ENCODE measurements at places on chromosomes 12 and 14.

- DNase-seq: no peak
Measured at GRCh38 chr14:56660677-56661389, 81.2 kb downstream of the TMEM260 start.

GRCh38 chr14:24263848-24264247 lies 871 bp upstream of the TGM1 start:
- no peak for DNase-seq

GRCh38 chr12:89189448-89189847 lies 162.9 kb downstream of the DUSP6 start:
- DNase-seq: no peak

DNA sequence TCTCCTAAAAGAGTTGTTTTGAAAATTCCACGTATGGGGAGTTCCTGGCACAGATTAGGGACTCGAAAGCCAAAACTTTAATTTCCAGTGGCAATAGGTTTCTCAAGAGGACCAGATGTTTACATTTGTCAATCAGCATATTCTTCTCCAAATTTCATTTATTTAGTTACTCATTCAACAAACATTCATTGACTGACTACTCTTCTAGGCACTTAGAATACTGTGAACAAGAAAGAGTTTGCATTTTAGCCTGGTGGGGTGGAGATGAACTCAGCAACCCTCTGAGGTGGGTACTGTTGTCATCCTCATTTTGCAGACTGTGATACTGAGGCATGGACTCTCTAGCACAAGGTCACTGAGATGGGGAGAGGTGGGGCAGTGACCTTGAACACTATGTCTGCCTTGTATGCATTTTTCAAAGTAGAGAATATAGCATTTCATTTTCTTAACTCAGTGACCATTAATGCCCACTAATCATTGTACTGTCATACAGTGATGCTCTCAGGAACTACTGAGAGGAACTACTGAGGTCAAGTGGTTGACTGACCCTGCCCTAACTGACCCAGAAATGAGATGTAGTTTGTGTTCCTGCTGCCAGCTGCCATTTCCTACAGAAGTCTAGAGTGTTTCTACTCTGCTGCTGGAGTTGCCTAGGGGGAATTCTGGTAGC lies 2.2 kb downstream of the L3HYPDH start:
- peak; percentile 87 for DNase-seq

DNA sequence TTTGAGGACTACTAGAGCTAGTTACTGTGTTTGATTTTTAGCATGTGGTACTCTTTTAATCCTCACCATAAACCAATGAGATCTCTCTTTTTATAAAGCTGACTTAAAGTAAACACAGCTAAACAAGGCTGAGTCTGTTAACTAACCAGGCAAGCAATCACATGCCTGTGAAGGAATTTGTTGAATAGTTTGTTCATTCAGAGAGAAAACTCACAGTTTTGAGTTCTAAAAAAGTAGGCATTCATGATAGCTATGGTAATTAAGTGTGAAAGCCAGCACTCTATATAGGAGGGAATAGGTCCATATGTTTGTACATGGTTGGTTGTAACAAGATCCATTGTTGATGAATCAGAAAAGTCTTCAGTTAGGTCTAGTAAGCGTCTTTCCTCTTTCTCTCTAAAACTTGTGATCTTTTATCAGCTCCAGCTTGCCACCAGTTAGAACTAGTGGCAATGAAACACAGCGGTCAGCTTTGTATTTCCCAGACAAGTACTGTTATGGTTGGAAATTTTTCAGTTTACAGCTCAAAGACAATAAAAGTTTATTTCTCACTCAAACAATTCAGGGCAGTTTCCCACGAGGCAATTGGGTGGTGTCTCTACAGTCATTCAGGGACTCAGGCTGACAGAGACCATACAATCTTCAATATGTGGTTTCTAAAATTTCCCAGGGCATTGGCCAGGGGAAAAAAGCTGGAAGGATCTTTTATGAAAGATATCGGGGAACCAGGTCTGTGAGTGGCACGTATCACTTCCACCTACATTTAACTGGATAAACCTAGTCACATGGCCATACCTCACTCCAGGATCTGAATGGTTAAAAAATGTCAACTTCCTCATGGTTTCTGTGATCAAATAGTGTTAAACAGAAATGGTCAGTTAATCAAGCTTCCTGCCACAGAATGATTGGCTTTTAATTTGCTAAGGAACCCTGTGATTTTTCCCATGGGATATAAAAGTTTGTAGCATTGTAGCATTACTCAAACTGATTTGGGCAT lies 203.1 kb downstream of the KIF21A start:
- no peak for DNase-seq

DNA sequence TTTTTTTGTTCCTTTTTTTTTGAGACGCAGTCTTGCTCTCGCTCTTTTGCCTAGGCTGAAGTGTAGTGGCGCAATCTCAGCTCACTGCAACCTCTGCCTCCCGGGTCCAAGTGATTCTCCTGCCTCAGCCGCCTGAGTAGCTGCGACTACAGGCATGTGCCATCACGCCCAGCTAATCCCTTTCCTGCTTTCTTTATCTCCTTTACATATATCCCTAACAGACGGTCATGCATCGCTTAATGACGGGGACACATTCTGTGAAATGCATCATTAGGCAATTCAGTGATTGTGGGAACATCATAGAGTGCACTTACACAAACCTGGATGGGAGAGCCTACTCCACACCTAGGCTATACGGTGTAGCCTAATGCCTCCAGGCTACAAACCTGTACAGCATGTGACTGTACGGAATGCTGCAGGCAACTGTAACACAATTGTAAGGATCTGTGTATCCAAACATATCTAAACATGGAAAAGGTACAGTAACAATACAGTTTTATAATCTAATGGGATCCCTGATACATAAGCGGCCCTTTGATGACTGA lies 32.8 kb downstream of the NOS1 start:
- DNase-seq: no peak

DNA sequence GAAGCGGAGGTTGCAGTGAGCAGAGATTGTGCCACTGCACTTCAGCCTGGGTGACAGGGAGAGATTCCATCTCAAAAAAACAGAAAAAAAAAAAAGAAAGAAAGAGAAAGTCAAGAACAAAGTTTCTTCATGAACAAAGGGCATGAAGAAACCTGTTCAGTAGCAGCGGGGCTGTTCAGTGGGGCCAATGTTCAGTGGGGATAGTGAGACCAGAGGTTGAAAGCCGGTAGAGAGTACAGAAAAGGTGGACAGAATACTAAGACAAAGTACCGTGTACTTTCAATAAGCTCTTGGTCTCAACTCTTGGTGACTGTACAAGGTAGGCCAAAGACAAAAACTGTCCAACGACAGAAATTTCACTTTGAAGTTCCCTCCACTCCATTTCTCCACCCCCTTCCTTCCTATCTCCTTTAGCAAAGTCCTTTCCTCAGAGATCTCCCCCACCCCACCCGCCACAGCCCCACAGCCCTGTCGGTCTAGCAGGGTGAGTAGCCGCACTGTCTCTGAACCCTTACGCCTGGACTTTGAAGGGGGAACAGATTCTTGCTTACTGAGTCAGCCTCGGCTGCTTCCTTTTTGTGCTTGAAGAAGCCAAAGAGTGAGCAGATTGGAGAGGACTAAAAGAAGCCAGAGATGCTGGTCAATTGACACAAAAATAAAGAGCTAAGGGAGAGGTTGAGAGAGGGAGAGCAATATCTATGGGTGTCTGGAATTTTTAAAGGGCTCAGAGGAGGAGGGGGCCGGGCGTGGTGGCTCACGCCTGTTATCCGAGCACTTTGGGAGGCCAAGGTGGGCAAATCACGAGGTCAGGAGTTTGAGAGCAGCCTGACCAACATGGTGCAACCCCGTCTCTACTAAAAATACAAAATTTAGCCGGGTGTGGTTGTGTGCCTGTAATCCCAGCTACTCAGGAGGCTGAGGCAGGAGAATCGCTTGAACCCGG lies 44.2 kb upstream of the FOS start:
- peak; percentile 96 for DNase-seq

- DNase-seq: no peak
Measured at GRCh38 chr12:70240673-70241072, 2.6 kb upstream of the CNOT2 start.

GRCh38 chr12:9123781-9124382 lies 8.2 kb upstream of the A2M start:
- peak; percentile 77 for DNase-seq

- DNase-seq: no peak
Measured at GRCh38 chr12:70353780-70354660, 12.1 kb upstream of the KCNMB4 start.

DNA sequence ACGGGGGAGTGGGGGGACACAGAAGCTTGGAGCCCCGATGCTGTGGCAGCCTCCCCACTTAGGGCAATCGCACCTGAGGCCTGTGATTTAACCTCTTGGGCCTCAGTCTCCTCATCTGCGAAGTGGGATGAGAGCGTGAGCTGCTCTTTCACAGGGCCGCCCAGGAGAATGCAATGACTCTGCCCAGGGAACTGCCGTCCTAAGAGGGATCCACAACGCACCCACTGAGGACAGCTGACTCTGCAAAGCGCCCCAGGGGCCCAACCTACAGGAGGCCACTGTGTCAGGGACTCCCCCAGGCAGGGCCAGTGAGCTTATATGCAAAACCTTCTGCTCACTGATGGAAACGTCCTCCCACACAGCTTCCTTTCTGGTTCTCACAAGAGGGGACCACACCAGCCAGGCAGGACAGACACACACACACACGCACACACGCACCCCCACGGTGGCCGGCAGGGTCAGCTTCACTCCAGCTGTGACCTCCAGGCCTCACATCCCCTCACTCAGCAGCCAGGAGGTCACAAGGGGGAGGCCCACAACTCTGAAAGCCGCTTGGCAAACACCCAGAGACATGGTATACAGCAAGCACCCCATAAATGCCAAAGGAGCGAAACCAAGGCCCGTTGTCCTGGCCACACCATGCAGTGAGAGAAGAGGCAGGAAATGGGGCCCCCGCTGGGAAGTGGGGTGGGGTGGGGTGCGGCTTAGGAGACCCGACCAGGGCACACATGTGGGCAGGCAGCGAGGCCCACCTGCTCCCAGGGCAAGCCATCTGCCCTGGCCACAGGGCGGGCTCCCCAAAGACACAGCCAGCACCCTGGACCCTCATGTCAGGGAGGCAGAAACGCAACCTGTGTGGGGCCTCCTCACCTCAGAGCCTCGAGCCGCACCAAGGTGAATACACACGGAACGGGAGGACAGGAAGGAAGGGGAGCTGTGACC lies 73.3 kb downstream of the NCOR2 start:
- DNase-seq: no peak

DNA sequence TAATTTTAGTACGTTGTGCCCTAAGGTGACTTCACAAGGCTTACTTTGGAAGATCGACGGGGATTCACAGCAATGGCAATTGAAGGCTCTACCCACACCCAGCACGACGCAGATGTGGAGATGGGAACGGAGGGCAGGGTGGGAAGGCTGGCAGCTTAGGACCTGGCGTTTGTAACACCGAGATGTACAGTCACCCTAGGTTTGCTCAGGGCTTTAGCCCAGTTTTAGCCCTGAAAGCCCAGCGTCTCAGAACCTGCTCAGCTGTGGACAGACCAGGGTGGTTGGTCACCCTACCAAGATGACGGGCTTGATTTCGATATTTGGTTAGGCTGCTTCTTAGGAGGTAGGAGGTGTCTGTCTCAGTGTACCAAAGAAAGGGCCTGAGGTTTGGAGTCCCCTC lies 100.5 kb upstream of the MED13L start:
- no peak for DNase-seq

GRCh38 chr12:117140397-117141096 lies 41.3 kb upstream of the TESC start:
- no peak for DNase-seq

- peak; percentile 71 for DNase-seq
Measured at GRCh38 chr12:52813885-52814709, at the start of gene KRT4. KRT4 (minus strand) TSS chr12:52814116; CDS start chr12:52814058, 58 bp downstream.
